ENCODE measurements at places on chromosomes 13 and 19.

GRCh38 chr19:52101866-52102562 lies 6.4 kb upstream of the ZNF841 start:
- no peak for DNase-seq

DNA sequence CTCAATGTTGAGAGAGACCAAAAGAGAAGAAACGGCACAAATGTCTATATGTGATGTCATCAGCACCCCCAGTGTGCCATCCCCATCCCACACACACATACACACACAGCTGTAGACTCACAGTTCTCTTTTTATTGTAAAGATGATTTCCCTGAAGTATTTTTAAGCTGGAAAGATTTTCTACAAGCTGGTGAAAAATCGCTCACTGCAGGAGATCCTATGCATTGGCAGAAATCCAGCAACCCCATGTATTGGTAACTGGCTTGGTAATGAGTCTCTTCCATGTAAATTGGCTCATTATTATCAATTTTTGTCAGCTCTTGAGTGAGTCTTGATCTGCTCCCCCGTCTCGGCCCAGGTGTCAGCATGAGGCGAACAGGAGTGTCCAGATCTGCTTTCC lies 107.1 kb upstream of the UQCRFS1 start:
- no peak for DNase-seq

GRCh38 chr13:23690668-23691067 lies 120.5 kb downstream of the TNFRSF19 start:
- DNase-seq, result no peak

GRCh38 chr13:93789058-93789457 lies 562.5 kb downstream of the GPC6 start:
- DNase-seq, result no peak

- DNase-seq, result no peak
Observed at GRCh38 chr19:35220315-35220921, 8.1 kb downstream of the FAM187B start.

- no peak for DNase-seq
Observed at GRCh38 chr13:53141336-53141735, 112.7 kb downstream of the OLFM4 start.

DNA sequence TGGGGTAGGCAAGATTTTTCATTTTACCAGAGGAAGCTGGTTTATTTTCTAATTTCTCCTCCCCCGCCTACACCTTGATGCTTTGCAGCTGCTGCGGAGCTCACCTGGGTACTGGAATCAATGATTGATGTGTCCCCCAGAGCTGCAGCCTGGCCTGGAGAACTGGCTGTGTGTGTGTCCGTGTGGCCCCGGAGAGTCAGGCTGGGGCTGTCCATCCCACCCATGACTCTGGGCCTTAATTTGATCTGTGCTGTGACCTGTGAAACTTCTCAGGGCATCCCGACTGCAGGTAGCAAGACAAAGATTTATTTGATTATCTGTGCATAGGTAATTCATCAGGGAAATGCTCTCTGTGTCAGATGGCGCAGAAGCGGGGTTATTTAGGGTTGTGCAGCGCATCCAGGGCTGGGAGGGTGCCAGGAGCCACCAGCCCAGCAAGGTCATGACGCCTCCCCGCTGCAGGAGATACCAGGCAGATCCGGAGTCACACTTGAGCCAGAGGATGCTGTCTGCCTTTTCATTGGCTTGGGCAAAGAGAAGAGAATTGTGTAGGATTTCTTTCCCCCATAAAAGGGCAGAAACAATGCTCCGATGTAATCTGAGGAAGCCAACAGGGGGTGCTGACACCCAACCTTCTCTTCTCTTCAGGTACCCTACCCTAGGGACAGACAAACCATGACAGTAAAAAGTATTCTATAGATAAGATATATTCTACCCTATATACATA lies 346.6 kb downstream of the TSHZ3 start:
- DNase-seq, result no peak

- no peak for DNase-seq
Observed at GRCh38 chr13:69660155-69660554, 447.5 kb upstream of the ATXN8OS start.

GRCh38 chr19:20357921-20358320 lies 190.9 kb downstream of the ZNF486 start:
- DNase-seq, result no peak

GRCh38 chr19:4051175-4052101 lies 15.3 kb downstream of the ZBTB7A start:
- DNase-seq, result no peak

DNA sequence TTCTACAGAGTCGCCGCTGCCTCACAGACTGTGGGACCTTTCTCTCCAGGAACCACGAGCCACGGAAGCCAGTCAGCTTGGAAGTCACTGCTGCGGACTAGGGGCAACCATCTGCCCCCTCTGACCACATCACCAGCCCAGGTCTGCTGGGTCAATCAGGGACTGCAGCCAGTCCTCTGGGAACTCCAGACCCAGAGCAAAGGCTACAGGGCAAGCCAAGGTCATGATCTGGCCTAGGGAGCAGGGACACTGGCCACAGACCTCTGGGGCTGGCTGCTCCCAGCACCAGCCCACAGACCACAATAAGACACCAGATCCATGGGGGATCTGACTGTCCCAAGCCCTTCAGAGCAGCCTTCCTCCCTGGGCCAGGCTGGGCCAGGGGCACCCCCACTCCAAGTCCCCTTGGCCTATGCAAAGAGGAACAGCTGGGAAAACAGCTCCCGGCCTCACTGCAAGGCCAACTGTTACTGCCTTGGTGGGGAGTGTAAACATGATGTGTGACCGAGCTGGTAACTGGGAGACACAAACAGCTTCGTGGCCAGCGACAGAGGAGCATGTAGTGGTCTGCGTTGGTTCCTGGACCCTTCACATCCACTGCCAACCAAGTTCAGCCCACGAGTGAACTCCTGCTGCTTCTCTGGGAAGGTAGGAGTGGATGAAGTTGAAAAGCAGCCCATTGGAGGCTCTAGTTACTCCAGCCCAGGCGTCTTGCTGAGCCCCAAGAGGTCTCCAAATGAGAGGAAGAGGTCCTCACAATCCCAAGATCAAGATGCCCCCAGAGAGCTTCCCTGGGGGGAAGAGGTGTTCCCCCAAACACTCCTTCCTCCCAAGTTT lies 1.5 kb downstream of the AKT2 start:
- no peak for DNase-seq

GRCh38 chr13:84661718-84662117 lies 779.4 kb upstream of the SLITRK1 start:
- DNase-seq, result no peak

GRCh38 chr13:112074139-112074865 lies 7.4 kb downstream of the SOX1 start:
- no peak for DNase-seq

GRCh38 chr19:46494146-46494940 lies 1.3 kb downstream of the PNMA8B start:
- DNase-seq, result no peak

GRCh38 chr13:58994077-58994476 lies 1169.7 kb downstream of the DIAPH3 start:
- no peak for DNase-seq

- DNase-seq, result no peak
Observed at GRCh38 chr19:30865511-30865910, 483.7 kb downstream of the TSHZ3 start.

- DNase-seq, result no peak
Observed at GRCh38 chr19:4645718-4646117, 6.4 kb downstream of the TNFAIP8L1 start.

DNA sequence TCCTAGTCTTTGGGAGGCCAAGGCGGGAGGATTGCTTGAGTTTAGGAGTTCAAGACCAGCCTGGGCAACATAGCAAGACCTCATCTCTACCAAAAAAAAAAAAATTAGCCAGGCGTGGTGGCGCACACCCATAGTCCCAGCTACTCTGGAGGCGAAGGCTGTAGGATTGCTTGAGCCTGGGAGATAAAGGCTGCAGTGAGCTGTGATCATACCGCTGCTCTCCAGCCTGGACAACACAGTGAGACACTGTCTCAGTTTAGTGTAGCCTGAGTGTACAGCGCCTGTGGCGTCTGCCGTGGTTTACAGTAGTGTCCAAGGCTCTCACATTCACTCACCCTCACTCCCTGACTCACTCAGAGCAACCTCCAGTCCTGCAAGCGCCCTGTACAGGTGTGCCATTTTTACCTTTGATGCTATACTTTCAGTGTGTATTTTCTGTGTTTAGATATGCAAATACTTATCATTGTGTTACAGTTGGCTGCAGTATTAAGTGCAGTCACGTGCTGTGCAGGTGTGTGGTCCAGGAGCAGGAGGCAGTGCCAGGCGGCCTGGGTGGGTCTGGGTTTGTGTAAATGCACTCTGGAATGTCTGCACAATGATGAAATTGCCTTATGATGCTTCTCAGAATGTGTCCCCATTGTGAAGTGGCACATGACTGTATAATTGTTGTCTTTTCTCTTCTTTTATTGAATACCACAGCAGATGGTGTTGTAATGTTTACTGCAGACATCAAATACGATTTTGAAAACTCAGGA lies 36.1 kb upstream of the DCUN1D2 start:
- DNase-seq, result no peak

GRCh38 chr19:55591555-55591954 lies 7.8 kb downstream of the FIZ1 start:
- no peak for DNase-seq

DNA sequence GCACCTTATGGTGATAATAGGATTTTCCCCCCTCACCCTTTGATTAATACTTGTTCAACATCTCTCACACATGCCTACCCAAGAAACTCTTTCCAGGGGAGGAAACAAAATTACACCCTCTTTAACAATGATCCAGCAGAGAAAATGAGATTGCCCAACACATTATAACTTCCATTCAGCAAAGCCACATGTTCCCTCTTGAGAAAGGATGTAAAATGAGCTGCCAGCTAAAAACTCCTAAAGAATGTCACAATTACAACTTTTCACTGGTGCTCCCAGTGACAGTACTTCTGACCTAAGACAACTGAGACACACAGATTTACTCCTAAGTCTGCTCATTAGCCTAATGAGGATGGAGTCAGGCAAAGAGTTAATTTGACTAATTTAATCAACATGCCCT lies 621.4 kb downstream of the DIAPH3 start:
- no peak for DNase-seq

Data from substantia nigra (tissue), 51 donors.